ENCODE measurements at places on chromosomes 6 and 20.

GRCh38 chr6:163329991-163330390 lies 84.5 kb upstream of the QKI start:
- no peak for DNase-seq

DNA sequence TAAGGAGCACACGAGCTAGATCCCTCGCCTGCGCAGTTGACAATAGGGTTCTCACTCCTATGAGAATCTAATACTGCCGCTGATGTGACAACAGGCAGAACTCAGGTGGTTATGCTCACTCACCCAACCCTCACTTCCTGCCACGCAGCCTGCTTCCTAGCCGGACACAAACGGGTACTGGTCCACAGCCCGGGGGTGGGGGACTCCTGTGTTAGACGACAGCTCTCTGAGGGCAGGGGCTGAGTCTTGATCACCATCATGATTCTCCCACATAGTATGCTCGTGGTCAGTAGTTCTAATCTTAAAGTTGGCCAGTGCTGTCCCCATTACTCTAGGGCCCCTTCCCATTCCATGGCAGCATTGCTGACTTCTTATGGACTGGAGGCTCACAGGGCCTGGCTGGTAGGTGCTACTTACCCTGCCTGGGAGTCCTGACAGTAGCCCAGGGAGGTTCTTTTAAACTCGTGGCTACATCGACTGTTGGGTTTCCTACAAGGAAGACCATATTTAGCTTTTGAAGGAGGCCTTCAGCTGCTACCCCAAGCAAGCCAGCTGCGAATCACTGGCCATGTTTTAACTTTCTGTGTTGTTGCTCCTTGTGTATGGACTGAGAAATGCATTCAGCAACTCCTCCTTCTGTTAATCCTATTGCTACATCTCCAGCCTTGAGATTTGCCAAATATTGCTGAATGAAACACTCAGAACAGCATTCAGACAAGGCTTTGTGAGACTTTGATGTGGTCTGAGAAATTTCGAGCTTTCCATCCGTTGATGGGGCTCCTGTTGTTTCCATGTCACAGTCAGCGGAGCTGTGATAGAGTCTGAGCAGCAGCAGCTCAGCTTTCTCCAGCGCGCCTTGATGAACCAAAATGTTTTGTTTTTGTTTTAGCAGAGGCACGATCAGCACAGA lies 300.3 kb downstream of the NRN1 start:
- peak; percentile 41 for DNase-seq

DNA sequence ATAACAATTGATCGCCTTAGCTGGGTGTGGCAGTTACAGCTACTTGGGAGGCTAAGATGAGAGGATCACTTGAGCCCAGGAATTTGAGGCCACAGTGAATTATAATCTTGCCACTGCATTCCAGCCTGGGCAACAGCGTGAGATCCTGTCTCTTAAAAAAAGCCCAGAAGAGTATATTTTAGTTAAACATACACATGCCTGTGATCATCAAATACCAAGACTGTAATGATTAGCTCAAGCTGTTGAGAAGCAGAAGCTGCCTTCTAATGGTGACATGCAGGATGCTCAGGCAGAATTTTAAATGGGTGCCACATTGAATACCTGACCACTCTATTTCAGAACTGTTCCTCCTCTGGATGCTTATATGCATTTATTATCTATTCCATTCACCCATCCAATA lies 8.9 kb upstream of the TMEM14A start:
- no peak for DNase-seq

- DNase-seq: no peak
These were observed 117.8 kb downstream of the SLC23A2 start for GRCh38 chr20:4883546-4883945.

- no peak for DNase-seq
These were observed 610 bp downstream of the PSORS1C1 start for GRCh38 chr6:31114970-31115849.

DNA sequence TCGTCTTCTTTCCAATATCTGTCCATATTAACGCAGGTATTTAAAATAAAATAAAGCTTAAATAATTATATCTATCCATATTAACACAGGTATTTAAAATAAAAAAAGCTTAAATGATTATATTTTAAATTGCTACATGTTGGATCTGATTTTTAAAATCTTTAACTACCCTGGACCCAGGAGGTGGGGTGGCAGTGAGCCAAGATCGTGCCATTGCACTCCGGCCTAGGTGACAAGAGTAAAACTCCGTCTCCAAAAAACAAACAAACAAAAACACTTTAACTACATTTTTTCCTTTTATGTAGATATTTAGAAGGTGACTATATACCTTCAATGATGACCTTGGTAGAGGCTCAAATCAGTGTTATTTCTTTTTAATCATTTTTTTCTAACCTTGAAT lies 211.9 kb downstream of the GRIK2 start:
- DNase-seq: no peak

GRCh38 chr6:89495961-89496535 lies 63.1 kb downstream of the ANKRD6 start:
- DNase-seq: no peak

- no peak for DNase-seq
These were observed 33.3 kb downstream of the HMGN3 start for GRCh38 chr6:79201143-79201542.

DNA sequence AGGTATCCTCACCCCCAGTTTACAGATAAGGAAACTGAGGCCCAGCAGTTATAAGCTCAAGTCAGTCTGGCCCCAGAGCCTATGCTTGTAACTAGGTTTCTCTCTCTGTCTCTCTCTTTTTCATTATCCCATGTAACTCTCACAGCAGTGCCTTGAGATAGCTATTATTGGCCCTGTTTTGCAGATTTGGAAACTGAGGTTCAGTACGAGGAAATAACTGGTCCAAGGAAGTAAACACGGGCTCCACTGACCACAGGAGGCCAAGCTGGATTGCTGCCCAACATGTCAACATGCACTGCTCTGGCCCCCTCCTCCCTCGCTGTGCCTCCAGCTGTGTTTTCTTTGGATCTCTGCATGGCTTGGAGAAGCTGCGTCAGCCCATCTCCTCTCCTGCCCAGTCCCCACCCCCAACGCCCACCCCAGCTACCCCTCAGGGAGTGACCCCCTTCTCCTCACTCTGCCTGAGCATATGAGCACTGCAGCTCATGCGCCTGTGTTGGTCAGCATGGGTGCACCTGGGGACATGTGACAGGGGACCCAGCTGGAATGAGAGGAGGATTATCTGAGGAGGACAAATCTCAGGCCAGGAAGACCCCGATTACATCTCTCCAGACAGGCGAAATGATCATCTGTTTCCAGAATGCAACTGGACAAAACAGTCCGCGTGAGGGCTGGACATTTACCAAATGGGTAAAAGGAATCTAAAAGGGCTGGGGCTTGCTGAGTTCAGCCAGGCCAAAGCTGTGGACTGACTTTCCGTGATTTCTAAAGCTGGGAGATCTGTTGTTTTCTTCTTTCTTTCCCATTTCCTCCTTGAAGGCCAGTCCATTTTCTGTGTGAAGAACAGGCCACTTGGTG lies 7.8 kb upstream of the PLTP start:
- DNase-seq: no peak

GRCh38 chr6:41469156-41470028 lies 76.8 kb upstream of the FOXP4 start:
- DNase-seq: no peak

GRCh38 chr6:117908246-117909068 lies 1.4 kb downstream of the SLC35F1 start:
- no peak for DNase-seq

DNA sequence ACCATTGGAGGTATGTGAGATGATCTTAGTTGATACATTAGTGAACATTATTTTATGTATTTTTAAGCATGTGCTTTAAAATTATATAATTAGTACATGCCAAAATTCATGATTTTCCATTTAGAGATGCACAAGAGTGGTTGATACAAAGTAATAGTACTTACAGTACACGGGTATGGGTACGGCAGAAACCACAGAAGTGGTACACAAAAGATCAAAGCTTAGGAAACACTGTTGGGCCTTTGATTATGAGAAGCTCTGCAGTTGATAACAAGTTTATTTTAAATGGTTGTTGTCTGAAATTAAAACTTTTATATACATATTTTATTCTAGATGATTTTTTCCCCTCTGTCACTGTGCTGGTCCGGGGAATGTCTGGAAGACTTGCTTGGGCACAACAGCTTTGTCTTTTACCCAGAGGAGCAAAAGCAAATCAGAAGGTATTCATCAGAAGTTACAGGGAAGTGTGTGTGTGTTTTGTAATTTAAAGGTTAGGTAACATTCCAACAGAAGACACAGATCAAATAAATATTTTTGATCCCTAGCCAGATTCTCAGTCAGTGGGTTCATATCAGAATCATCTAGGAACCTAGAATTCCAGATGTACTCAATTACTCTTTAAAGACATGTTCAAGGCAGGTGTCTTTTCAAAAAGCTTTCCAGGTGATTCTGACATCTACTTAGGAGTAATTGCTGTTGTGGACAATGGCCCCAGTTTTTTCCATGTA lies 32.5 kb upstream of the ADIG start:
- no peak for DNase-seq
